Cortex of kidney (tissue), 1 donor: ENCODE measurements at places on chromosomes 7 and 10.

DNA sequence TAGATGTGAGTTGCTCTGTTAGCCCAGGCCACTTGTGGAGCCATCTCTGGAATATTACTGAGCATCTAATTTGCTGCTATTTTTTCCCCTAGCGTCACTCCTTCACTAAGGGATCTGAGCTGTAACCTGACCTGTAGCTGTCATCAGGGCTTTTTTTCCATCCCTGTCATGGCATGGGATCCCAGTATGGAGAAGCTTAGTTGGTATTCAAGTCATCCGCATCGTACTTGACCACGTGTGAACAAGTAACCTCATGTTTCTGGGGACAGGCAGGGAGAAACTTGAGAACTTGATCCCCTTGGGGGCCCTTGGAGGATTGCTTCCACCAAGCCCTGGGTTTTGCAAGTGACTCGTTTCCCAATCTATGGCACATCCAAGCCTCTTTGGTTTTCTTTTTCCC is 474.4 kb upstream of the GALNT17 start:
- no peak for DNase-seq

- DNase-seq: no peak
Measured at GRCh38 chr7:122070834-122071233, 73.2 kb downstream of the AASS start.

GRCh38 chr7:137828456-137828855 is 18.3 kb downstream of the DGKI start:
- no peak for DNase-seq

DNA sequence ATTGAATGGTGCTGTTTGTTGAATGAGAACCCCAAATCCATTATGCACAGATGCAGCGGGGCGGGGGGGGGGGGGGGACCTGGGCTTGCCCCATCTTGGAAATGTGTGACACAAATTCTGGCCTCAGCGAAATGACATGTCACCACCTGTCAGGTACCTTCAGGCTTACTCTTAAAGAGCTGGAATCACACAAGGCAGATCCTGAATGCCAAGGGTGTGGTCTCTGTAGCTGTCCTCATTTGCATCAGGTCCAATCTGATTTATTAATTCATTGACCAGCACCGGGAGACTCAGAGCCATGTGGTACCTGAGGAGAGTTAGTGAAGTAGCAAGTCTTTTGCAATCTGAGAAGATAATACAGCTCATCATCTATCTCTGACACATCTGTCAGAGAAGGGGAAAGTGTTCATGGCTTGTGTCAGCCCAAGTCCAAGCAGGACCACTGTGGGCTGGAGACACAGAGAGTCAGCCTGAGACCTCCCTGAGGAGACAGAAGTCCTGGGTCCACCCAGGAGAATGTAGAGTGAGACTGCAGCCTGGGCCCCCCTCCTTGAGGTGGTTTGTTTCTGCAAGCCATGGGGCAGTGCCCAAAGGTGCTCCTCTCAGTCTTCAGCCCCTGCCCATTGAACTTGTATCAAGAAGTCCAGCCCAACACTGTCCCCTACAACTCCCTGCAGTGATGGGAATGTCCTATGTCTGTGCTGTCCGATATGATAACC is 46.7 kb downstream of the ADCYAP1R1 start:
- no peak for DNase-seq

DNA sequence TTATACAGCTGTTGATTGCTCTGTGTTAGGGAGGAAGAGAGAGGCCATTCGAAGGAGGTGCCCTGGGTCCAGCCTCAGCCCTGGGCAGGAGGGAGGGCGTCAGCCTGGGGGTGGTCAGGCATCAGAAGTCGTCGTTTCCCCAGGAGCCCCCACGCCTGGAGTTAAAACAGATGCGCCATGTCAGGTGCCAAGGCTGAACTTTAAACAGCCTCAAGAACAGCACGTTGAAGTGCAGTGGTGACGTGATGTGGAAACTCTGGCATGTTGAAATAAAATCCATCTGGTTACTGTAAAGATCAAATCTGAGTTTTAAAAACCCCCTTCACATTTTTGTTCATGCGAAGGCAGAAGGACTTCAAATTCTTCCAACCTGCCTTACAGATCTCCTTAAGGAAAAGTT is 128.4 kb upstream of the PPP2R2D start:
- DNase-seq: no peak

DNA sequence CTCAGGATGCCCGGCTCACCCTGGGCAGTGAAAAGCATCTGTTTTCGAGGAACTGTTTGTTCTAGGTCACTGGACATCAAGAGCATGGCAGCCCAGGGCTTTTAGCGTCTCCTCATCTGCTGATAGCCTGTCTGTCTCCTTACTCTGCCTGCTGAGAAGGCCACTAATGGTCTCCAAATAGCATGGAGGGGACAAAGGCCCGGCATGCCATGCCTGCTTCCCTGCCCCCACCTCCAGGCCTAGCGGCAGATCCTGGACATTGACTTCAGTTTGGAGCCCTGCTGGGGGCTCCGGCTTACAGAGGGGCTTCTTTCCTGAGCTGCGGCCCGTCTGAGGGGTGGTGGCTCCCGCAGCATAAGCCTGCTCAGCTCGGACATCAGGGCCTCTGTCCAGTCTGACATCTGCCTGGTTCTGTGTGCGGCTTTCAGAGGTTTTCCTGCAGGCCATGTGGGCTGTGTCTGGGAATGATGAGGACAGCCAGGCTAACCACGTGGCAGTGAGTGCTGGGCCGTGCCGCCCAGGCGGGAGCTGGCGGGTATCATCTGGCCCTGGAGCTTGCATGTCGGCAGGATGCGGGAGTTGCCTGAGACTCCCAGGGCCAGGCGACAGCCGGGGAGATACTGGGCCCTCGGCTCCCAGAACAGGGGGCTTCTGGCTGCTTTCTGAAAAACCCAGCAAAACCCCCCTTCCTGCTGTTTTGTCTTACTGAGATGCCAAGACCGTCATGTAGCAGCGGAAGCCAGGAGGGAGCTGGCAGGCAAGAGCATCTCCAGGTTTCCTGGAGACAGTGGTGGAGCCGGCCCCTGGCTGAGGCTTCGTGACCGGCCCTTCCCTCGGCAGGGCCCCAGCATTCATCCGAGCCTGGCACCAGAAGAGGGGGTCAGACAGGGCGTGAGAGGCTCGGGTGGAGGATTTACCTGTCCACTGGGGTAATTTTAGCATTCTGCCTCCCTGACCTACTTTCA is 9.2 kb downstream of the PFKFB3 start:
- no peak for DNase-seq

DNA sequence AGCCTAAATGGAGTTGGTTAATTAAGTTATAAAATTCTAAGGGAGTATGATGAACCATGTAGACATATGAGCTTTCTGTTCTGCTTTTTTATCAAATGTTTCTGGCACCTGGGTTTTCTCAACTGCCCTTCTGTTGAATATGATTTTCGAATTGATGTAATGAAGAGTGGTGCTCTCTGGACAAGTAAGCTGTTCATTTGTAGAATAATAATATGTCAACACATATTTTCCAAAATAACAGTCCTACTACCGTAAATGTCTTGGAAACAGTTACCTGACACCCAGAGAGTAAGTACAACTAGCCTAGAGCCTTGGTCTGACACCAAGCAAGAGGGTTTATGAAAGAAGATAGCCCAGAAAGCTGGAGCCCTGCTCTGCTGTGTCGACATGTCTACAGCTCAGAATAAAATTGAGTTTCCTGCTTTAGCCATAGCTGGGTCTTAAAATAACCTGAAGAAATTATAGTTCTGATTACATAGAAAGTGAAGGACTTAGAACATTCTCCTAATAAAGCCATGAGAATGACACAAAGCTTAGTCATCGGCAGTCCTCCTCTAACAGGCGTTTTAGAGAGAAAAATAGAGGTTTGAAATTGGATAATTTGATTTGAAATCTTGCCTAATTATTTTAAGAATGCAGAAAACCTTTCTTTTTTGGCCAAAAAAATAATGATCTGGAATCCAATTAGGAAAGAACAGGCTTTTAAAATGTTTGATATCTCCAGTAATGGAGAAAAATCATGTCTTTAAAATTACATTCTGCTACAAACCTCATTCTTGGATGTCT is 25.1 kb downstream of the HDAC9 start:
- DNase-seq: no peak

DNA sequence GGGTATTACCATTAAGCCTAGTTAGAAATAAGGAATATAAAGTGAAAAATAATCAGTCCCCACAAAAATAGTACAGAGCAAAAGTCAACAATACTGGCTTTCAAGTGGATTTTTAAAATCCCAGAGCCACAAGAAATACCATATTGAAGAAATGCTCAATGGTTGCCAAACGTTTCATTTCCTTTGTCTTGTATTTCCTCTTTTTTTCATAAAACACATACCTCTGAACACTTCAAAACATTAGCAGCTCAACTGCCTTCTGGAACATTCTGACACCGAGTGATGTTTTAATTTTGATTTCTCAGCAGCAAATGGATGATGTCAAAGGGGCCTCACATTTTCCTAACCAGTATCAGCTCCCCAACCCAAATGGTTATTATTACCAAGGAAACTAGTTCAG is 10.5 kb downstream of the NOD1 start:
- no peak for DNase-seq

DNA sequence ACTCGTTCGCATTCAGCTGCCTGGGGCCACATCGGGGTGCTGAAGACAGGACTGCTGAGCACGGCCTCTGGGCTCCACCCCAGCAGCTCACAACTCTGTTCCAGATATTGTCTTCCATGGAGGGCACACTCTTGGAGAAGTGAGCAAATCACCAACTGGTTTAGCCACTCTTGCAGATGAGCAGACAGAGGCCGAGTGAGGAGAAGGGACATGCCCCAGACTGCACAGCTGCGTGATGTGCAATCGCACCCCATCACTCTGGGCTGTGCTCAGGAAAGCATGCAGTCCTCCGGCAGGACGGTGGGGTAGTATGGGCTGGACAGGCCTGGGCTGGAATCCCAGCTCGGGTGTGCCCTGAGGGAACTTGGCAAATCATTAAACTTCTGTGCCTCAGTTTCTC is 111.6 kb downstream of the FAM53B start:
- DNase-seq: no peak

DNA sequence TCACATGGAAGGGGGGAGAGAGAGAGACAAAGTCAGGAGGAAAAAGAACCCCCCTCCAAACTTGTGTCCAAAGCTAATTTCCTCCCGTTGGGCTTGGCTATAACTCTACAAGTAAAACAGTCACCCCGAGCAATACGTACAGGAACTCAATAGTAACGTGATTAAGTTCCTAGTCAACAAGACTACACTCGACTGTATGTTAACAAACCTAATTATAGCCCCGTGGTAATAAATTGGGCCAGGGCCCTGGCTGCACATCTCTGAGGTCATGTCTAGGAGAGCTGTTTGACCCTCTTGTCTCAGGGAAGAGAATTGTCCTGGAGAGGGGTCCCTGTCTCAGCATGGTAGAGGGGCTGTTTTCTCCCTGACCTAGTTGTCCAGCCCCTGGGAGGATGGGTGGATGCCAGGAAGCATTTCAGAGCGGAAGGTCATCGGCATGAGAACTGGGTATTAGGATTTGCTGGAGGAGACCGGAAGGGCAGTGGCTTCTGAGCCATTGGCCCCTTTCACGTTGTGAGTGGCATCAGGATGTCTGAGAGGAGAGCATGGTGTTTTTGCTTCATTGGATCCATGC is 60.2 kb upstream of the COMTD1 start:
- no peak for DNase-seq

DNA sequence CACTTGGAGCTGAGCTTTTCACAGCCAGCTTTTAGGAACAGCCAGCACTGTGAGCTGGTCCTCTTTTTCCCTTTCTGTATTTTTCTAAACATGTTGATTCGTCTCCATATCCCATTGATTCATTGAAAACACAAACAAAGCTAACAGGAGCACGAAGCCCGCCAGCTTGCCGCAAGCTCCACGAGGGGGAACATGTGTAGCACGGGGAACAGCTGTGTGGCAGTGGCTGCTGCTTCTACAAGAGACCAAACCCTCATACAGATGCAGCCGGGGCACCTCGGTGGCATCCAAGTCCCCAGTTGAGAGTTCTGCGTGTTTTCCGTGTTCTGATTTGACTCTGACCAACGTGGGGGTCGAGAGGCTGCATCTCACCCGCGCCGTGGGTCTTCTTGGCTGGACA is 80.8 kb upstream of the SH2B2 start:
- DNase-seq: no peak

GRCh38 chr7:106626376-106627164 is 34.4 kb downstream of the CCDC71L start:
- DNase-seq: no peak

DNA sequence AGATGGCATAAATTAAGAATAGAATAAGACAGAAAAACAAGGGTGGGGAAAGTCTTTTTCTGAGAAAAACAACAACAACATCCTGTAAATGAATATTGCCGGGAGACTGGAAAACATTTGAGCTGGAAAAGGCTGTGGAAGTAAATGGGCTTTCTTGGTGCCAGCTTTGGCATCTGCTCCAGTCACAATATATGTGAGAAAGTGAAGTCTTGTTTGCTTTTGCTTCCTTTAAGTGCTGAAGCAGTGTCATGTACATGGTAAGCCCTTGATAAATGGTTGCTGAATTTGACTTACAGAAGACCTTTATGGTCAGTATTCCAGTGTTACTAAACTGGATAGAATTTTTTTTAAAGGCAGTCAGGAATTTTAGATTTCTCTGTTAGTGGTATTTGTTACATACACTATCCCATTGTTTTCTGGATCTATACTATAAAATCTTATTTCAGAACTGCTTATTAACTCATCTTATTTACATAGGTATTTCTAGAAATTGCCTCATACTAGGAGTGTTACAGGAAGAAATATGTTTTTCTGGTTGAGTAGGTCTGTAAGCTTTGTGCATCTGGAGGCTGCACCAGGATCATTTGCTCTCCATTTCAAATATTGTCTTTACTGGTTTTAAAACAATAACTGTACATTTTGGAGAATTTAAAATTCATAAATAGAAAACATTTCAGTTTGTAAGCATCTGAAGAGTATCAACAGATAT is 201.7 kb upstream of the FOXP2 start:
- DNase-seq: no peak

DNA sequence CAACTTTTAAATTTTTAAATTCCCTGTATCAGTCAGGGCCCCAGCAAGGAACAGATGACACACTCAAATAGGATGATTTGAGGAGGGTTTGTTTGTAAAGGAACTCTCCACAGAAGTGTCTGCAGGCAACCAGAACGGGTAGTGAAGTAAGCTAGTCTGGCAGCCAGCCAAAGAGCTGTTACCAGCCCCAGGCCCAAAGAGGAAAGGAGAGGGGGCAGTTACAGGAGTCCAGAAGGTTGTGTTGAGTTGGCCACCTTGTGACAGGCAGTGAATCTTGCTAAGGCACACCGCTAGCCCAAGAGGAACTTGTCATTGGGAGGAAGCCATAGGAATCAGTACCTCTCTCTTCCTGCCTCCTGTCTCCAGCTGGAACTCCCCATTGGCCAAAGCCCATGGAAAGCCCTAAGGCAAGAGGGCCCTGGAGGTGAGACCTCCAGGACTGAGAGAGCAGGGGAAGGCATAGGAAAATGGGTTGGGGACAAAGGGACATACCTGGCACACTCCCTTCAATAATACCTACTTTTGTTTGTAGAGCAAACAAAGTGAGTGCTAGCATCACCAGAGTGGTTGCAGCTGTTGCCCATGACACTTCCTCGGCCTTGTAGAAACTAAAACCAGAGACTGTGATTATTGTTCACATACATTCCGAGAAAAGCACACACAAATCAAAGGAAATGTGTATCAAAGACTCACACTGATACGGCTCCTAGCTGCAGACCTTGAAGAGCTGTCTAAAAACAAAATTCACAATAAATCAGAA is 25.4 kb upstream of the GATAD1 start:
- no peak for DNase-seq
